ENCODE measurements at places on chromosomes 6 and 20.

DNA sequence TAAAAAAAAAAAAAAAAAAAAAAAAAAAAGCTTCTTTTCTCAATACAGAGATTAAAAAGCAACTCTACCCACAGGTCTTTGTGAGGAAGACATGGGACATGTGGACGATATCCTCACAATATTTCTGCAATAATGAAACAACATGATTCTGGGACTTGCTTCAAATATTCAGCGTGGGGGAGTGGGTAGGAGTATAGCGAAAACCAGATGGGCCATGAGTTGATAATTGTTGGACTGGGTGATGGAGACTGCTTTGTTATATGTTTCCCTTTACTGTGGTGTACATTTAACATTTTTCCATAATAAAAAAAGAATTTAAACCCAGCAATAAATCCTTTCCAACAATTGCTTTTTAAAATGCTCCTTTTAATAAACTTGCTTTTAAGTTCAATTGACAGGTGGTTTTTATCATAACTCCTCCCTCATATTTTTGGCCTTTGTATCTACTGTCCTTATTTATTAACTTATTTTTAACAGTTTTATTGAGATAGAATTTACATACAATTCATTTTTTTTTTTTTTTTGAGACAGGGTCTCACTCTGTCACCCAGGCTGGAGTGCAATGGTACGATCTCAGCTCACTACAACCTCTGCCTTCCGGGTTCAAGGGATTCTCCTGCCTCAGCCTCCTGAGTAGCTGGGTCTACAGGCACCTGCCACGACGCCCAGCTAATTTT is 40.4 kb upstream of the ARFGEF2 start:
- no peak for DNase-seq

DNA sequence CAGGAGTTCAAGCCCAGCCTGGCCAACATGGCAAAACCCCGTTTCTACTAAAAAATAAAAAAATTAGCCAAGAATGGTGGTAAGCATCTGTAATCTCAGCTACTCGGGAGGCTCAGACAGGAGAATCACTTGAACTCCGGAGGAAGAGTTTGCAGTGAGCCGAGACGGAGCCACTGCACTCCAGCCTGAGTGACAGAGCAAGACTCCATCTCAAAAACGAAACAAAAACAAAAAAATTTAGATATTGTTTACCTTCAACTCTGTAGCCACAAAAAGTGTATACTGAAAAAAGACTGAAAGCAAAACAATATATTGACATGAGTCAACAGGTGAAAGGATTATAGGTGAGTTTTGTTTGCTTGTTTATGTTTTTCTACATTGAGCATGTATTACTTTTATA is 30.6 kb upstream of the TAB2 start:
- DNase-seq, result no peak

DNA sequence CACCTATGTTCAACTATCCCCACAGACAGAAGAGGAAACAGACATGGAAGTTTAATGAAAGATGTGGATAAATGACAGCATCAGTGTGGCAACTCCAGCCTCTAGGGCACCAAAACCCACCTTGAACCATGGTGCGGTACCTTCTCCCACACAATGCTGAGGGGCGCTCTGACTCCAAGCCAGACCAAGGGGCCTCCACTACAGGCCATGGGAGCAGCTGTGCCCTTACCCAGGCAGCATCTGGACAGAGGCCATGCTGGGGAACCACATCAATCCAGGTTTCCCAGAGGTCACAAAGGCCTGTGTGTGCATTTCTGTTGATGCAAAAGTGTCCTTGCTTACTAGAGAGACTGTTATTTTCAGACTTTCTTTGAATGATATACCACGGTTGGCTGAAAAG is 4.1 kb downstream of the PRR18 start:
- DNase-seq, result no peak

GRCh38 chr6:136586295-136586694 is 36.1 kb upstream of the MAP7 start:
- DNase-seq, result peak; percentile 45

- no peak for DNase-seq
These were observed 56.0 kb downstream of the APCDD1L start for GRCh38 chr20:58459058-58459750.

DNA sequence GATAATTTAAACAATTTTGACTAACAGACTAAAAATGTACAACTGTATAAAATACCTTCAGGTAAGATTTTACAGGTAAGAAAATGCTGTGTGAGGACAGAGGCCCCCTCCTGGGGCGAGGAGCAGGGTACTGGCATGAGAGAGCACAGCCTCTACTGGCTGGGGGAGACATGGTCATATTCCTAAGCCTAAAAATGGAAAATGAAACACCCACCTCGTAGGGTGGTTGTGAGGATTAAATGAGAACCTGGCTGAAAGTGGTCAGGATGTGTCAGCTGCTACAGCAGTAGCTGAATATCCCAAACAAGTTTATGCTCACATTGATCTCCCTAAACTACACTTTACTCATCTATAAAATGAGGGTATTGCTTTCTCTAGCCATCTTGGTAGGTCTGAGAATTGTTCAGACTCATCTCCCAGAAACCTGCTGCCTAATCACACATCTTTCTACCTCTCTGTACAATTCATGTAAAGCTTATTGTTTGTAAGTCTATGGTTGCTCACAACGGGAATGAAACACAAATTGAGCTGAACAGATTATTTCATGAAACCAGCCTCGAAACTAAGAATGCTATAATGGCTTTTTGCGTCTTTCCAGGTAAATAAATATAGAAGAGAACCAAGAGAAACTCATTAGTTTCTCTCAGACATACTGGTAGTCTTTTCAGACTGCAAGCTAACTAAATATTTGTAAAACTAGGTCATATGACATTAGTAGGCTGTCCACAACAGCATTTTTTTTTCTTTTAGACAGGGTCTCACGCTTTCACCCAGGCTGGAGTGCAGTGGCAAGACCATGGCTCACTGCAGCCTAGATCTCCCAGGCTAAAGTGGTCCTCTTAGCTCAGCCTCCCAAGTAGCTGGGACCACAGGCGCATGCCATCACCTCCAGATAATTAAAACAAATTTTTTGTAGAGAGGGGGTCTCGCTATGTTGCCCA is 69.6 kb downstream of the POPDC3 start:
- DNase-seq, result no peak

DNA sequence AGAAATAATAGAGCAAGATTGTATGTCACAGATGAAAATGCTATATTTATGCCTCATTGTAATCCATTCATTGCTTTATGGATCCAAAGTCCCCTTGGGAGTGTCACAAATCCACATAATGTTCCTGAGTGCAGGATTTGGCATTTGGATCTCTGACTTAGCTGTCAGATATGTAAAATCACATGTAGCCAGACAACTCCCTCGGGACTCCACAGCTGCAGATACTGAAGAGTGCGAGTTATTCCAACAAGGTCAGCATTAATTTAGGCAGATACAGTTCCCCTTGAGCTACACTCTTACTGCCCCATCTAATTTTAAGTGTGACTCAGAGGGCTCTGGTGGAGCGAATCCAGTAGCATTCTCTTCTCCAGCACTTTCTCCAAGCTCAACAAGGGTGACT is 433.2 kb downstream of the CD83 start:
- DNase-seq, result no peak

DNA sequence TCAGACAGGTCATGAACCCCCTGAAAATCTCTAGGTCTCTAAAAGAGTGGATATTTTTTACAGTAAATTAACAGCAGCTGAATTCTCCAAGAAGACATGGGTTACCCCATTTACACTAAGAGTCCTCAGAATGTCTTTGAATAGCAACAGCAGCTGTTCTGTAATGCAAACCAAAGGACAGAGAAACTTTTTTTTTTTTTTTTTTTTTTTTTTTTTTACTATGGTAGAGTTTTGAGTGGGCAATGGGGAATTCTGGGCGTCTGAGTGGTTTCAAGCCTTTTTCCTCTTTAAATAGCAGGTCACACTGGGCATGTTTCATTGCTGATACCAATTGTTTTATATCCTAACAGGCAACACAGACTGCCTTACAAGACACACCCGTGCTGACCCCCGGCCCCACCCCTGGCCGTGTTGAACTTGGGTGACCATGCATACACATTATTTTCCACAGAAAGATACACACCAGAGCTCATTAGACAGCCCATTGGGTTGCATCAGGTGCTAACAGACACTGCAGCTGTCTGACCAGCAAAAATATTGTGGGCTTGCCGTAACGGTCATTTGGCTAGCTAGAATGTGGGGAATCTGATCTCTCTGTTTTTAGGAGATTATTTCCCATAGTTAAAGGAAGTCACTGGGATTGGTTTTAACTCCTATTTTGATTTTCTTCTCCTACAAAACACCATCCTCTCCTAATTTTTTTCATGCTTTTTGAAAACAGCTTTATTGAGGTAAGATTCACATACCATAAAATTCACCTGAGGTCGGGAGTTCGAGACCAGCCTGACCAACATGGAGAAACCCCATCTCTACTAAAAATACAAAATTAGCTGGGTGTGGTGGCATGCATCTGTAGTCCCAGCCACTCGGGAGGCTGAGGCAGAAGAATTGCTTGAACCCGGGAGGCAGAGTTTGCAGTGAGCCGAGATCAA is 26.7 kb upstream of the IRF4 start:
- no peak for DNase-seq

DNA sequence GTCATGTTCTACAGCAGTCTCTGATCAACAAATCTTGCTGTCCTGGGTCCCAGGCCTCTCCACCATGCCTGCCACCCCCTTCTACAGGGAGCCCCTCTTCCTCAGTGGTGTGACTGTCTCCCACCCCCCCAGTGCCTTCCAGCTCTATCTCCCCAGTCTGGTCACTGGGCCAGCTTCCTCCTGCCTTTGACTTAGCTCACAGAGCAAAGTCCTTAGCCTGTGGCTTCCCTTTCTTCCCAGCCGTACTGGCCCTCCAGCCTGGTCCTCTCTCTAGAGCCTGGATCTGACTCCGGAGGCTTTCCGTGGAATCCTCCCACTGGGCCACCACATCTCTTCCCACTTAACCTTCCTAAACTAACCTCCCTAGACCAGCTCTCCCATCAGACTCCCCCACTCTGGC is 17.0 kb downstream of the MAPK13 start:
- no peak for DNase-seq

DNA sequence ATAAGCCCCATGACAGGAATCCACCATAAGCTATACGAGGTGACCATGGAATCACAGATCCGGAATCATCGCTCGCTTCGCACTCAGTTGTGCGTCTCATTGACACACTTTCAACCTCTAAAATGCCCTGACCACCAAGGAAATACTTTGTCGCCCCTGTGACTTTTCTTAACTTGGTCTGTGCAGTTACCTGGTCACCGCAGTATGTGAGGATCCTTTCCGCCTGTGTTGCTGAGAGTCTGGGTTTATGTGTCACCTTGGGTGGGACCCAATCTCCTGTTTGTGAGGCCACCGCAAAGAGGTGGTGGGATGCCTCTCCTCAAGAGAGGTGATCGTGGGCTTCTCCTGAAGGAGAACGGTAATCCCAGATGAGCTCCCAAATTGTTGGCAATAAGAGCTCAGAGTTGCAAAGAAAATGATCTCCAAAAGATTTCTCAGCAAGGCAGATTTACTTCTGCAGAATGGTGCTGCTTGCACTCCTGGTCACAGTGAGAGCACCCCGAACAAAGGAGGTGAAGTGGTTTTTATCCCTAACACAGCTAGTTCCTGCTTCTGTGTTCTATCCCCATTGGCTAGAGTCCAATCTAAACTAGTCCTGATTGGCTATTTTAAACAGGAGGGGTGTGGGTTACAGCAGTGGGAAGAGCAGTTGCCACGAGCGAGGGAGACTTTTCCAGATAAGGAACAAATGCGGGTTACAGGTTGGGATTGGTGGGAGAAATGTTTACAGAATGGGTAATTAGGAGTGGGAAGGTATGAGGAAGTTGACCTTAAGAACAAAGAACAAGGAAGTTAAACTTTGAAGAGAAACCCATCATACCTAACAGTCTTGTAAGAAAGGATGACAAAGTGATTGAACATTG is 9.1 kb upstream of the ZNFX1 start:
- DNase-seq, result no peak

- DNase-seq, result no peak
These were observed 137.5 kb downstream of the FOXA2 start for GRCh38 chr20:22446613-22447446.

DNA sequence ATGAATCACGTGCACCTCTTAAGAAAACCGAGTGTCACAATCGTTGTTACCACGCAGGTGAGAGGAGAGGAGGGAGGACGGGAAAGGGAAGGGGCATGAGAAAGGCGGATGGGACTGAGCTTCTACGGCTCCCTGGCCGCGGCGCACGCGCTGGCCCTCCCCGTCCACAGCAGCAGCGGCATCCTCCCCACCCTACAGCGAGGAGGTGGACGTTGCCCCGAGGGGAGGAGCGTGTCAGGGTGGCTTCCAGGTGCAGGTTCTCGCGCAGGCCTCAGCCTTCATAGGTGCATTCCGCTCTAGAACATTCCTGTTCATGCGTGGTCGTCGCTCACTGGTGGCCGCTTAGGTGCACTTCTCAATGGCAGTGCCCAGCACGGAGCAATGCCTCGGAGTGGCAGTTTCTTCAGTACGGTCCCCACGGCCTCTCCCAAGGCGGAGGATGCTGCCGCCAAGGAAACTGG is 29.7 kb upstream of the AFDN start:
- DNase-seq, result no peak

GRCh38 chr6:11744753-11745152 is 33.9 kb downstream of the ADTRP start:
- peak; percentile 79 for DNase-seq
